ENCODE measurements at places on chromosomes 3 and 15.

GRCh38 chr3:177729956-177730681, 532.8 kb upstream of the TBL1XR1 start:
- no peak for DNase-seq

- no peak for DNase-seq
Observed at GRCh38 chr15:28984421-28985315, 98.9 kb downstream of the APBA2 start.

- DNase-seq = no peak
Observed at GRCh38 chr15:61764981-61765380, 295.3 kb downstream of the VPS13C start.

- no peak for DNase-seq
Observed at GRCh38 chr3:140433431-140433830, 244.4 kb upstream of the TRIM42 start.

DNA sequence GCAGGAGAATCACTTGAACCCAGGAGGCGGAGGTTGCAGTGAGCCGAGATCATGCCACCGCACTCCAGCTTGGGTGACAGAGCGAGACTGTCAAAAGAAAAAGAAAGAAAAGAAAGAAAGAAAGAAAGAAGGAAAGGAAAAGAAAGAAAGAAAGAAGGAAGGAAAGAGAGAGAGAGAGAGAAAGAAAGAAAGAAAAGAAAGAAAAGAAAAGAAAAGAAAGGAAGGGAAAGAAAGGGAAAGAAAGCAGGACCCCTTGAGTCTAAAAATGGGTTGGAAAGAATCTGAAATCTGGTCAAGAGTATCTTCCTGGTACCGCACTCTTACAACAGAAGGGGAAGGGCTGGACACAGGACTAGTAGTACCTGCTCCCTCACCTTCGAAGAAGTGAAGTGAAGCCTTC, 19.6 kb downstream of the CRYGS start:
- DNase-seq = no peak

GRCh38 chr3:58241306-58242044, 3.9 kb downstream of the ABHD6 start:
- DNase-seq = peak; percentile 20

GRCh38 chr3:85781806-85782205, 823.0 kb downstream of the CADM2 start:
- DNase-seq = no peak

- no peak for DNase-seq
Observed at GRCh38 chr3:106323586-106323985, 454.8 kb upstream of the CBLB start.

DNA sequence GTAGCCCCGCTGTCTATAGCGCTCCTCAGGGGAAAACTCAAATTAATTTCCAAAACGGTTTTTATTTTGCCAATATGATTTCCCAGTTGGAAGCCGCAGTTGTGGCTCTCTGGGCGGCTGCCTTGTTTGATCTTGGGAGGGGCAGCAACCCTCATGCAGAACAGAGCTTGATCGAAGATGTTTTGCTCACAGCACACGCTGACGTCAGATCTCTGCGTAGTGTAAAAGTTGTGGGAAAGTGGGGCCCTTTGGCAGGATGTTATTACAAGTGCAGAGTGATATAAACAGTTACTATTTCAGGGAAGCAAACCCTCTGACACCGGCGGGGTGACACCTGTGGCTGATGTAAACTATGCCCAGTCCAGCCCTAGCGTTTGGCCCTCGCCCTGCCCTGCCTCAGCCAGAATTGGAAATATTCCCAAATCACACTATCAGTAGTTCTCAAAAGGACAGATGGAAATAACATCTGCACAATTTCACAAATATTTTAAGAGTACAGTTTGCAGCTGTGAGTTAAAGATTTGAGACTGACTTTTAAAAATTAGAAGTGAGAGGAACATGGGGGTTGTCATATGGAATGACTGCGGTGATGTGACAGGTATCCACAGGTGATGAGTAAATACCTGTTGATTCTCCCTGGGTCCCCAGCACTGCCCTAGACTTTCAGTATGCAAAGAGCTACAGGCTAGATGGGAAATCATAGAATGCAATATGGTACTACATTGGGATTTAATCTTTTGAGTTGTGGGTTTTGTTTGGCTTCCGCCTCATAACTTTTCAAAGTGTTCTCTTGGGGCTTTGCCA, 1.7 kb downstream of the SYNM start:
- no peak for DNase-seq

GRCh38 chr15:89356634-89357298, 22.1 kb upstream of the POLG start:
- peak; percentile 46 for DNase-seq

- peak; percentile 64 for DNase-seq
Observed at GRCh38 chr3:185253645-185254410, at the start of gene EHHADH. Gene EHHADH (minus strand): TSS chr3:185254049. CDS start chr3:185254022, 27 bp downstream.

DNA sequence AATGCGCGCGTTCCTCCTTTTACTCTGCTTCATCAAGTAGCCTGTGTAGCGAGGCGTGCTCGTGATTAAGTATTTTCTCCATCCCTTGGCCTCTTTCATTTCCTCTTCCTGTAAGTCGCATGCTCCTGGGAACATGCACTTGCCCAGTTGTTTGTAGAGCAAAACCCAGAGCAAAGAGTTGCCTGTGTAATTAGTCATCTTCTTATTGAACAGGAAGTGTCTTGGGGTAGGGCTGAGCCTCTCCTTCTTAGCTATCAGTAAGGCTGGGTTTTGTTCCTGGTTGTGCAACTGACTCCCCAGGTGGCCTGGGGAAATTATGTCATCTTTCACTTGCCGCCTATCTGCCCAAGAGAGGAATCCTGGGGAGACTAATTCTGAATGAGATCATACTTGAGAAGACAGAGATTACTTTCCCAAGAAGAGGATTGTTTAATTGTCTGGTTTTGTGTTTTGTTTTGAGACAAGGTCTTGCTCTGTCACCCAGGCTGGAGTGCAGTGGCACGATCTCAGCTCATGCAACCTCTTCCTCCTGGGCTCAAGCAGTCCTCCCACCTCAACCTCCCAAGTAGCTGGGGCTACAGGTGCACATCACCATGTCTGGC, 14.9 kb downstream of the LIPH start:
- DNase-seq = peak; percentile 80

GRCh38 chr3:135779024-135779423, 186.5 kb upstream of the PPP2R3A start:
- no peak for DNase-seq

DNA sequence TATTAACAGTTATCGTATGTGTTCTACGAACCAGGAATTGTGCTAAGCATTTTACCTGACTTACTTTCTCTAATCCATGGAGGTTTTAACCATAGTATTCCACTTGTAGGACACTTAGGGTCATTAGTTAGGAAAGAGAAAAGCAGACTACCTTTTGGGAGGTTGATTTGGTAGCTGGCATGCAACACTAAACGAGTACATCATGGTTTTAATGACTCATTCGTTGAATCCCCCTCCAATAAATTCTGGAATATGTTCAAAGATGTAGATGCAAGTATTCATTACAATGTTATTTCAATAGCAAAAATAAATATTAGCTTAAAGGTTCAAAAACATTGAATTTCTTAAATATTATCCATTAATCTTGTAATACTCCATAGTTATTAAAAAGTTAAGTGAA, 162.5 kb downstream of the FMN1 start:
- no peak for DNase-seq

DNA sequence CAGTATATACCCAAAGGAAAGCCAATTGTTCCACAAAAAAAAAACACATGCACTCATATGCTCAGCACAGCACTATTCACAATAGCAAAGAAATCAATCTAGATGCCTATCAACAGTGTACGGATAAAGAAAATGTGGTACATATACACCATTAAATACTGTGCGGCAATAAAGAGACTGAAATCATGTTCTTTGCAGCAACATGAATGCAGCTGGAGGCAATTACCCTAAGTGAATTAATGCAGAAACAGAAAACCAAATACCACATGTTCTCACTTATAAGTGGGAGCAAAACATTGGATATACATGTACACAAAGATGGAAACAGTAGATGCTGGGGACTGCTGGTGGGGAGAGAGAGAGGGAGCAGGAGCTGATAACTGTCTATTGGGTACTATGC, 124.2 kb upstream of the AADACL2 start:
- no peak for DNase-seq

DNA sequence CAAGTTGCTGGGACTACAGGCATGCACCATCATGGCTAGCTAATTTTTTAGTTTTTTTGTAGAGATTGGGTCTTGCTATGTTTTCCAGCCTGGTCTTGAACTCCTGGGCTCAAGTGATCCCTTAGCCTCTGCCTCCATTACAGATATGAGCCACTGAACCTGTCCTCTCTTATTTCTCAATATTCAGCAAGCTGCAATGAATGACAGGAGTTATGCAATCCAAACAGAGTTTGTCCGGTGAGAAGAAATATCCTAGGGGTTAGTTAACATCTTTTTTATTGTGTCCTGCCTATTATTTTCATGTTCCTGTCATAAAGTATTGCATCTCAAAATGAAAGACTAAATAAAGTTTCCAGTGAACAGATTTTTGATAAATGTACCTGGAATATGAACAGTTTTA, 1161.4 kb downstream of the OTOL1 start:
- DNase-seq = no peak

DNA sequence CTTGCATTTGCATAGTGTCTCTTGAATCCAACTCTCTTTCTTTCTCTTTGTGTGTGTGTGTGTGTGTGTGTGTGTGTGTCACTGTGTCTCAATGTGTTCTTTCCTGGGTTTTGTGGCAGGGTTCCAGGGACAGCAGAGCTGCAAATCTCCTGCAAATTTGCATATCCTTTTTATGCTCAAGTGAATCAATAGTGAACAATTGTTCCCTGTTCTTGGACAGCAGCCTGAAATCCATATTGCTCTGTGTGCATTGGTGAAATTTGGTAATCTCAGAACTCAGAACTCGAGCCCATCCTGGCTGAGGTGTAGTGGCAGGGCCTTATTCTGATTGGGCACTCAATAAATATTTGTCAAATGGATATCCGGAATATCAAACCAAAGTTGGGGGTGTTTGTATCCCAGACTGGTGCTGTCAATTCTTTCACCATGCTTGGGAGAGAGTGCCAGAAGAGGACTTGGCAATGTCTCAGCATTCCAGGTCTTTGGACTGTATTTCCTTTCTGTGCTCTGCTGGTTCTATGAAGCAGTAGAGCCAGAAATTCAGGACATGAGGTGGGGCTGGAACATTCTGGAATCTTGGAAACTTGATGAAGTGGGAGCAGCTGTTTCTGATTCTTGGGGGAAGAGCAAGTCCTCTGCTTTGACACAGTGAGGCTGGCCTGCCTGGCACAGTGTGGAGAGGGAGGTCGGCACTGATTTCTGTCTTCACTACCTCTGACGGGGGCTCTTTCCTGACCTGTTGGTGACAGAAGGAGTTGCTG, 380.6 kb upstream of the C2CD4B start:
- DNase-seq = no peak

DNA sequence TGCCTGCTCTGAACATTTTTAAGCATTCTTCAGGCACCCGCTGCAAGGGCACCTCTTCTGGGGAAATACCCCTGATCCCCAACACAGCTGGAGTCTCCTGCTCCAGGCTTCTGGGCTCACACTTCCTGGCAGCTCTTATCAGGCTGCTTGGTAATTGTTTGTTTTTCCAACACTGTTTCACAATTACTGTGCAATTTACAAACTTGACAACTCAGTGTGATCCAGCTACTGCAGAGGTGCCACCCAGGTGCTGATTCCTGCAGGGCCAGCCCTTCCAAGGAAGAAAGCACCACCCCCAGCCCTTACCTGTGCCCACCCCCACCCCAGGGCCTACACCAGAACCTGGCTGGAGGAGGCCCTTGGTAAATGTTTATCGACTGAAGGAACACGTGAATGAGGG, 66.5 kb downstream of the MAGEF1 start:
- no peak for DNase-seq

DNA sequence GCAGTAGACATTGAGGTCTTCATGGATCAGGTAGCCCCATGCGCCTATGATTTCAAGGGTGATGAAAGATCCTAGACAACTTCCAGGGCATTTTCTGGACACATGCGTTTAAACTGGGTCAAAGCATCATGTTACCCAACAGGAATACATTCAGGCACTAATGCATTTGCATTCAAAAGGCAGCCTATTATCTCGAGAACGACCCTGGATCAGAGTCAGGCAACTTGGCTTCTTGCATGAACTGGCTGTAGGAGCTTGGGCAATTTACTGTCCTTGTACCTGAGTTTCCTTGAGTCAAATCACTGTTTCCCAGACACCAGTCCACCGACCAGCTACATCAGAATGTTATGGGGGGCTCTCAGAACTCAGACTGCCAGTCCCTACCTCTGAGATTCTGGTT, 51.5 kb upstream of the CHST2 start:
- DNase-seq = no peak

DNA sequence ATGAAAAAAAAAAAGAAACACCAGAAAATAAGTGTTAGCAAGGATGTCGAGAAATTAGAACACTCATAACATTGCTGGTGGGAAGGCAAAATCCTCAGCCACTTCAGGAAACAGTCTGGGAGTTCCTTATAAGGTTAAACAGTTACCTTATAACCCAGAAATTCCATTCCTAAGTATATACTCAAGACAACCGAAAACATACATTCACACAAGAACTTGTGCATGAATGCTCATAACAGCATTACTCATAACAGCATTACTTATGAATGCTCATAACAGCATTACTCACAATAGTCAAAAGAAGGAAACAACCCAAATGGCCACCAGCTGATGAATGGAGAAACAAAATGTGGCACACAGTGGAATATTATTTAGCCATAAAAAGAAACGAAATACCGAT, 34.8 kb upstream of the DCP1A start:
- peak; percentile 81 for DNase-seq

GRCh38 chr3:129305592-129306091, 27.0 kb downstream of the HMCES start:
- no peak for DNase-seq

DNA sequence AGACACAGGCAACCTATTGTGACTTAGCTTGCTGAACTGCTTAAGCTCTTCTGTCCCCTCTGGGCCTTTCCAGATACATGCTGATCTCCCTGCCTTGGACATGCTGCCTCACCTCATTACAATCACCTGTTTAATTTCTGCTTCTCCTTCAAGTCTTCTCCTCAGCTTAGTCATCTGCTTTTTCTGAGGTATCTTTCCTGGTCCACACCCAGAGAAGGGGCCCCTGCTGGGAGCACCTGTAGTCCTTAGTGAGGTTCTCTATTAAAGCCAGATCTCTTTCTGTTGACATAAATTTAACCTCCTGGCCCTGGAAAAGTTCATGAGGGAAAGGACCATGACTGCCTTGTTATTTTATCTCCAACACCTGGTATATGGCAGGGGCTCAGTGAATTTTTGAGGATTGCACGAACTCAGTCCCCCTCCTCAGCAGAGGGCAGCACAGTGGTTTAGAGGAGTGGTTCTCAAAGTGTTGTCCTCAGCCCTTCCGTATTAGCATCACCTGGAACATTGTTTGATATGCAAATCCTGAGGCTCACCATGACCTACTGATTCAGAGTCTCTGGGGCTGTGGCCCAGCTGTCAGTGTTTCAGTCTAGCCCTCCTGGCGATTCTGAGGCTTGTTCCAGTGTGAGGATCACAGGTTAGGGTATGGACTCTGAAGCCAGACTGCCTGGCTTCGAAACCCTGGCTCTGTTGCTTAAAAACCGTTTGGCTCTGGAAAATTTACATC, 12.7 kb downstream of the COL6A6 start:
- DNase-seq = no peak

DNA sequence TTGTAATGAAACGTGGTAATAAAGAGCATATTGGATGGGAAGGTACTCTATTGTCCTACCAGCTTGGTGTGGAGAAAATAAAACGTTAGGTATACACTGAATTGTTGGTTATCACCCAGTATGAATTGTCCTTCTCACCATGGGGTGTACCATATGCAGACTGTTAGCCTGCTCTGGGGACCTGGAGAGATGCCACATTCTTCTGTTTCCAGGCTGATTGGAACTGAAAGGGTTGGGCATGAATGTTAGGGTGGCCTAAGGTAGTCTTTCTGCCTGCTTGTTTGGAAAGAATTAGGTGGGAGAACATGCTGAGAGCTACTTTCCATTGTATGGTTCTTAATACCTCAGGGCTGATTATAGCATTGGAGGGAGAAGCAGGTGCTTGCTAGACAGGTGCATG, 340.6 kb downstream of the PTPRG start:
- DNase-seq = no peak
